GM23248 (cell line): ENCODE measurements at places on chromosomes 16 and 17. TPM values are rescaled to one million over a fixed set of nuclear protein-coding genes. Genes with fewer than 3 reads are reported as not detected.
A peak's percentile ranks its signal among the peaks of the same experiment; 100 is the strongest.

DNA sequence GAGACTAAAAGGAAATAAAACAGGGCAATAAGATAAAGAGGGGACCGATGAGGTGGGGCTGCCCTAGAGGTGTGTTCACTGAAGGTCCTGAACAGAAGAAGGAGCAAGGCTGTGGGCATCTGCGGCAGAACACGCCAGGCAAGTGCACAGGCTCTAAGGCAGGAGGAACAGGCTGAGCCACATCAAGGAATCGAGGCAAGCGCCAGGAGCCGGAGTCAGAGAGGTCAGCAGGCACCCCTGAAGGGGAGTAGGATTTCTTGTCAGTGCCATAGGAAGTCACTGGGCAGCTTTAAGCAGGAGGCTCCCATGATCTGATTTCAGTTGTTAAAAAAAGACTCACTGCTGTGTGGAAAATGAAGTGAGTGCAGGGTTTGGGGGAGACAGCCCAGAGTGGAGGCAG, 186.5 kb downstream of the KATNIP start:
- no peaks in the 10 kb centered on the region for H3K36me3 ChIP-seq
- H3K4me1 ChIP-seq: no peaks in the 10 kb centered on the region
- no peak overlapping the region for H3K27ac ChIP-seq
- H3K27me3 ChIP-seq: no peaks in the 10 kb centered on the region
- no peak for DNase-seq
- no peak overlapping the region for H3K4me3 ChIP-seq

DNA sequence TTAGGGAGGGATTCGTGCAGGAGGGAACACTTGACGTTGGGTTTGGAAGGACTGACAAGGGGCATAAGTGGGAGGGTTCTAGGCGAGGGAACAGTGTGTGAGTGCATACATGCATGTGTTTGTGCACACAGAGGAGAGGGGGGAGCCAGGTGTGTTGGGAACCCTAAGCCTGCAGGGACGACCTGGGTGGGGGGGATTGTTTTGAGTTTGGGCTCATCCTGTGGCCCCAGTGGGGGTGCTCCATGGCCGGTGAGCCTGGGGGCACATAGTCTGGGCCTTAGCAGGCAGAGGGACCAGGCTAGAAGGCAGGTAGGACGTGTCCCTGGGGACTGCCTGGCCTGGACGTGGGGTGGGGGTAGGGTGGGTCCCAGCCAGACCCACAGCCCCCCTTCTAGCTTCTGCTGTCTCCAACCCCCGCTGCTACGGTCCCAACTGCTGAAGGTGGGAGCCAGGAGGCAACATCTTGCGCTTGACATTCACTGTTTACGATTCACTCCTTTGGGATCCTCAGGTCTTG, 11.9 kb upstream of the RASD1 start:
- DNase-seq: no peak
- H3K4me3 ChIP-seq: no peak overlapping the region
- no peaks in the 10 kb centered on the region for H3K4me1 ChIP-seq
- no peak overlapping the region for H3K27ac ChIP-seq

GRCh38 chr16:52812678-52813556, 239.8 kb downstream of the CHD9NB start:
- H3K4me3 ChIP-seq: no peak overlapping the region
- peak; percentile 25 for DNase-seq
- H3K27me3 ChIP-seq: no peaks in the 10 kb centered on the region
- H3K36me3 ChIP-seq: no peaks in the 10 kb centered on the region
- H3K4me1 ChIP-seq: no peaks in the 10 kb centered on the region

GRCh38 chr16:52647588-52647987, 100.6 kb upstream of the TOX3 start:
- no peaks in the 10 kb centered on the region for H3K36me3 ChIP-seq
- no peaks in the 10 kb centered on the region for H3K4me1 ChIP-seq
- no peak for DNase-seq
- H3K4me3 ChIP-seq: no peak overlapping the region

DNA sequence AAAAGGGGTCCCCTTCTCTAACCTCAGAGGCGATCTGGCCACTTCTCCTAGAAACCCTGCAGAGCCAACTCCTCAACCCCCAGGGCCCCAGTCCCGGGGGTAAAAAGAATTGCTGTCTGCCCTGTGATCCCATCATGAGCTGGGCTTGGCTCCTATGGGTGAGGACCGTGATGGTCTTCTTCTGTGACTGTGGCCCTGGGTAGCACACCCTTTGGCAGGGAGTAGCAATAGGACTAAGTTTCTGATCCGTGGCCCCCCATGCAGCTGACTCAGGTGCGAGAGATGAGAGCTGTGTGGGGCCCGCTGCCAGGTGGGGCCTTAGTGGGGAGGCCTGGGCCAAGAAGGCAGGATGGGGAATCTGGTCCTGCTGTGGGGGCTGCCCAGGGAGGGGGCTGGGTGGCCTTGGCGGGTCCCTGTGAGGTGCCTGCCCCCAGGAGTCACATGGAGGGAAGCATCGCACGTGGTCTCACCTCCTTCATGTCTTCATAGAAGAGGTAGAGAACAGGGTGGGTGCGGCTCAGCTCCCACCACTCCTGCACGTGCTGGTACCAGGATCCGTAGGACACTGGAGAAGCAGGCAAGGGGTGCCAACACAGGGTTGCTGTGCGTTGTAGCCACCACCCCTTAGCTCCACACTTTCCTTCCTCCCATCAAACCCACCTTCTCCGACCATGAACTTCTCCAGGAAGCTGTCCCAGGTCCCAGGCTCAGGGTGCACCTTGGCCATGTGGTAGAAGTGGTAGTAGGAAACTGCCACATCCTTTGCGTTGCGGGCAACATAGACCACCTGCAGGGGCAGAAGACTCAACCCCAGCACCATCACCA, 3.3 kb downstream of the SULT1A1 start:
- H3K36me3 ChIP-seq: no peaks in the 10 kb centered on the region
- no peak for DNase-seq
- peaks cover 4% of the 10 kb centered on the region for H3K27me3 ChIP-seq
- H3K27ac ChIP-seq: no peak overlapping the region
- H3K4me1 ChIP-seq: no peaks in the 10 kb centered on the region
- no peak overlapping the region for H3K4me3 ChIP-seq

GRCh38 chr16:17414421-17414820, 56.3 kb downstream of the XYLT1 start:
- H3K27ac ChIP-seq: no peak overlapping the region
- no peaks in the 10 kb centered on the region for H3K27me3 ChIP-seq
- H3K4me1 ChIP-seq: peaks cover 27% of the 10 kb centered on the region
- no peak for DNase-seq
- no peak overlapping the region for H3K4me3 ChIP-seq
- no peaks in the 10 kb centered on the region for H3K36me3 ChIP-seq

GRCh38 chr16:4787068-4787467, 1.1 kb downstream of the SEPTIN12 start:
- no peaks in the 10 kb centered on the region for H3K27me3 ChIP-seq
- H3K27ac ChIP-seq: no peak overlapping the region
- no peak overlapping the region for H3K4me3 ChIP-seq
- no peak for DNase-seq

DNA sequence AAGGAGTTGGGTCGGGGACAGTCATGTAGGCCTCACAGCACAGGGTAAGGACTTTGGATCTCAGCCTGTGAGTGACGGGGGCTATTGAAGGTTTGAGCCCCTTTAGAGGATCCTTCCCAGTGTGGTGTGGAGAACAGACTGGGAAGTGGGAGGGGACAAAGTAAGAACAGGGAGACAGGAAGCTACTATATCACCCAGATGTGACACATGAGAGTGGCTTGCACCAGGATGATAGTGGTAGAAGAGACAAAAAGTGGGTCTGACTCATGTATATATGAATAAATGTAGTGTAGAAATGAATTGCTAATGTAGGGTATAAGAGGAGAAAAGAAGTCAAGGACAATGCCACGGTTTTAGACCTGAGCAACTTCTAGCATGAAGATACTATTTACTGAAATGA, 4.5 kb downstream of the NUP93 start:
- H3K4me1 ChIP-seq: peaks cover 8% of the 10 kb centered on the region
- H3K36me3 ChIP-seq: no peaks in the 10 kb centered on the region
- H3K4me3 ChIP-seq: no peak overlapping the region
- no peak overlapping the region for H3K27ac ChIP-seq

GRCh38 chr16:84183572-84183875, 3.3 kb downstream of the TAF1C start:
- H3K36me3 ChIP-seq: no peaks in the 10 kb centered on the region
- no peak overlapping the region for H3K4me3 ChIP-seq
- DNase-seq: no peak
- no peak overlapping the region for H3K27ac ChIP-seq

DNA sequence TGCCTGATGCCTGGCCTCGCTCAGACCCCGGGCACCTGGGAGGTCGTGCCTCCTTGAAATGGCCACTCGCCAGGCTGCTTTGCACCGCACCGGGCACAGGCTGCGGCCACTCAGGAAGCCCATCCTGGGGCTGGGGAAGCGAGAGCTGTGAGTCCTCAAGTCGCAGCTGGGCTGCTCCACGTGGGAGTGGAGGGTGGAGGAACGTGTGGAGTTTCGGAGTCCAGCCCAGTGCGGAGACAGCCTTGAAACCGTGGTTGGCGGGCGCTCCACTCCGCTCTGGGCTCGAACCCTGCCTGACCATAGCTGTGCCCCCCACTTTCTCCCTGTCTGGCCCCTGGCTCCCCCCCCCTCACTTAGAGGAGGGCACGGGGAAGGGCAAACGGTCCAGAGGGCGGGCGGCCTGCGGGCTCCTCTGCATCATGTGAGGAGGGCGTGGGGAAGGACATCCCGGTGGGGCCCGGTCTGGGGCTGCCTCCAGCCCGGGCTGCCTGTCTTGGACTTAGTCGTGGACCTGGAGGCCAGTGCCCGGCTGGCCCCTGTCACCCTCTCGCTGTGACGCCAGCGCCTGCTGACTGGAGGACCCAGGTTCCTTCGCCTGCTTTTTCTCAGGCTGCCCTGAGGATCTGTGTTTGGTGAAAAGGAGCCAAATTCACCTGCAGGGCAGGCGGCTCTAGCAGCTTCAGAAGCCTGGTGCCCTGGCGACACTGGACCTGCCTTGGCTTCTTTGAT, 2.5 kb downstream of the UBE2I start:
- H3K4me3 ChIP-seq: peak overlapping the region; percentile 99
- H3K36me3 ChIP-seq: peaks cover 9% of the 10 kb centered on the region; the same call in 1 of the 2 replicates
- H3K27ac ChIP-seq: peak overlapping the region; percentile 78

GRCh38 chr17:78599419-78599818, 22.2 kb upstream of the DNAH17 start:
- DNase-seq: no peak
- H3K27ac ChIP-seq: no peak overlapping the region
- no peaks in the 10 kb centered on the region for H3K27me3 ChIP-seq
- peaks cover 15% of the 10 kb centered on the region for H3K4me1 ChIP-seq

DNA sequence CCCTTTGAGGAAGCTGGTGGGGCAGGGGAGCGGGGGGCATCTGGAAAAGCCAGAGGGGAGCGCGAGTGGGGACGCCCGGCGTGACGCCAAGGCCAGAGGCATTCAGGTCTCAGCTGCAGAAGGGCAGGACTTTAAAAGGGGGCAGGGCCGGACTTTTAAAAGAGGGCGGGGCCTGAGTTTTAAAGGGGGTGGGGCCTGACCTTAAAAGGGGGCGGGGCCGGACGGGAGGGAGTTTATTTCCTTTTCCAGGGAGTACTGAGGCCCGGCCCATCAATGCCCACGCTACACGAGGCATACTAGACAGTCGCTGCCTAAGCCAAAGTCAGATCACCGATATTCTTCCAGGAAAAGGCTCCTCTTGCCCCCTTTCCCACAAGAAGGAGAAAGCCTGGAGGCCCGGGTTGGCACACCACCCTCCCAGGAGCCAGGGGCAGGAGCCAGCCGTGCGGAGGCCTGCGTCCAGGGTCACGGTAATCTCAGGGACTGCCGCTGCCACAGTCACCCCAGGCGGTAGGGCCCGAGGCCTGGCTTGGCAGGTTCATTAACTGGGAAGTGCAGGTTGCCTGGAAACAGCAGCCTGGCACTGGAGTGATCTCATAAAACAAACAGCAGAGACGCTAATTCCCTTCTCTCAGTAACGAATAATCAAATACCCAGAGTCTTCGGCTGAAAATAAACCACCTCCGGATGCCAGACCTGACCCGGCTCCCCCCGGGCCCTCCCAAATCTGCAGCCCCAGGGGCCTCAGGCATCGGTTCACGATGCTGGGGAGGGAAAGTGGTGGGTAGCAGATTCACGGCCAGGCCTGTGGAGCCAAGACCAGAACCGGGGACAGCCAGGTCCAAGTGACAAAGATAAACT, 90.7 kb downstream of the TIMM22 start:
- H3K4me1 ChIP-seq: 0 out of 2 replicates have a peak, but pooled peaks cover under 1% of the 10 kb centered on the region
- peak; percentile 67 for DNase-seq
- H3K4me3 ChIP-seq: no peak overlapping the region
- H3K27me3 ChIP-seq: no peaks in the 10 kb centered on the region

- peaks cover 40% of the 10 kb centered on the region for H3K4me1 ChIP-seq
- no peaks in the 10 kb centered on the region for H3K27me3 ChIP-seq
- no peak overlapping the region for H3K4me3 ChIP-seq
- no peak overlapping the region for H3K27ac ChIP-seq
- no peak for DNase-seq
- no peaks in the 10 kb centered on the region for H3K36me3 ChIP-seq
Observed at GRCh38 chr17:49018748-49019147, 21.6 kb downstream of the IGF2BP1 start.

DNA sequence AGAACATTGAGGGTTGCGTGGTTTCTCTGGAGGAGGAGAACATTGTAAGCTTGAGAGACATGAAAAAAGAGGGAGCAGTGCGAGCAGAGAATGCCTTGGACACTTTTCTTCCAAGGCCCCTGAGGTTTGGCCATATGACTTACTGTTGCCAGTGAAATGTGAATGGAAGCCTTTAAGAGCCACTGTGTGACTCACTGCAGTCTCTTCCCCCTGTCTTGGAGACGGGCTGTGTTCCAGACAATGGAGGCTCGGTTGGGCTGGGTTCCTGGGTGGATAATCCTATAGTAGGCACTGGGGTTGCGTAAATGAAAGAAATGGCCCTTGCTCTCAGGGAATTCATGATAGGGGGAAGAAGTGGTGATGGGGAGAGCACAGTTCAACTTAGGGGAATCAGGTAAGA, 75.5 kb downstream of the SHISA9 start:
- H3K4me1 ChIP-seq: no peaks in the 10 kb centered on the region
- no peaks in the 10 kb centered on the region for H3K27me3 ChIP-seq
- H3K36me3 ChIP-seq: no peaks in the 10 kb centered on the region

- H3K4me3 ChIP-seq: no peak overlapping the region
- H3K36me3 ChIP-seq: peaks cover 79% of the 10 kb centered on the region
- DNase-seq: no peak
Observed at GRCh38 chr16:8904018-8904430, 21.9 kb downstream of the LITAFD start.

The SRSF2 gene
- 116 and 123 TPM in 2 replicates for polyA plus RNA-seq

The TEX14 gene
- polyA plus RNA-seq: 0.15 TPM in 1 of 2 replicates, not detected in the other

The COL1A1 gene
- 15,283 and 15,653 TPM in 2 replicates for polyA plus RNA-seq

The PIK3R6 gene
- polyA plus RNA-seq: 0.46 and 0.63 TPM in 2 replicates

The P2RX5 gene
- 2.6 and 2.8 TPM in 2 replicates for polyA plus RNA-seq

The SOX9 gene
- polyA plus RNA-seq: 18.5 and 20.8 TPM in 2 replicates

The C16orf54 gene
- not detected in 2 replicates for polyA plus RNA-seq

The SAMD14 gene
- polyA plus RNA-seq: 1.3 TPM in 2 replicates

The PLA2G10 gene
- not detected in 2 replicates for polyA plus RNA-seq

The PIK3R5 gene
- not detected in 2 replicates for polyA plus RNA-seq

The CCDC78 gene
- polyA plus RNA-seq: 0.78 and 1.1 TPM in 2 replicates
